ENCODE measurements at places on chromosomes 7 and 10.
A peak's percentile ranks its signal among the peaks of the same experiment; 100 is the strongest.

DNA sequence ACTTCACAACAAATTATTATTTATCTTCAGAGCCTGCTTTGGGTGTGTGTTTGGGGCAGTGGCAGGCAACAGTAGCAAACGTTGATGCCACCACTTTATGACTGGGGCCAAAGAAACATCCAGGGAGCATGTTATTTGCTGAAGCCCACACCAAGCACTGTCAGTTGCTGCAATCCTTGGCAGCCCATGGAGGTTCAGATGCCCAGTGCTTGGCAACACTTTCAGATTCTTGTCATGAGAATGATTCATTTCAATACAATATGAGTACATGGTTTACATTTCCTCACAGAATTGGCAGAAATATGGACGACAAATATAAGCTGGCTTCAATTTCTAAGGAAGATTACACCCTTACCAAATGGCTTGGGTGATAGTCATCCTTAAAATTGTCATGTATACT lies 46.5 kb upstream of the GLI3 start:
- DNase-seq: no peak

- DNase-seq: no peak
These were observed 11.2 kb upstream of the TSPAN14 start for GRCh38 chr10:80442879-80443278.

- DNase-seq: peak; percentile 28
These were observed at the start of gene MARVELD1 for GRCh38 chr10:97713339-97713825. MARVELD1 (plus strand) TSS chr10:97713730; CDS start chr10:97713877, 147 bp downstream.

DNA sequence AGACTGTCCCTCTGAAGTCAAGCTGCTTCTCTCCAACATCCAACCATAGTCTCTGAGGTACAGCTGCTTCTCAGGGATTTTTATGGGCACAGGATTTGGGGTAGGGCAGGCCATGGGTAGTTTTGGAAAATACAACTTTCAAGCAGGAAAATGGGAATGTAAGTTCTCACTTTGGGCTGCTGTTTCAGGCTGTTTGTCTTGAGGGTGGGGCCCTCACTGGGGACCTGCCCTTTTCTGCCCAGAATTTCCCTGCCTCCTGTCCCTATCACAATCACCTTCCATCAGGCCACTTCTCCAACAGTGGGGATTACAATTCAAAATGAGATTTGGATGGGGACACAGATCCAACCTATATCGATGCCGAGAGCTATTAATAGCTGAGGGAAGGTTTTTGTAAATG lies 24.5 kb downstream of the SSMEM1 start:
- DNase-seq: no peak

GRCh38 chr10:84563868-84564267 lies 235.5 kb downstream of the CCSER2 start:
- DNase-seq: peak; percentile 63

- peak; percentile 50 for DNase-seq
These were observed 86.1 kb downstream of the FAM107B start for GRCh38 chr10:14688606-14689005.

- DNase-seq: no peak
These were observed 158.6 kb upstream of the PITRM1 start for GRCh38 chr10:3331187-3331586.

- peak; percentile 79 for DNase-seq
These were observed 99.9 kb downstream of the CUBN start for GRCh38 chr10:17029581-17030271.

DNA sequence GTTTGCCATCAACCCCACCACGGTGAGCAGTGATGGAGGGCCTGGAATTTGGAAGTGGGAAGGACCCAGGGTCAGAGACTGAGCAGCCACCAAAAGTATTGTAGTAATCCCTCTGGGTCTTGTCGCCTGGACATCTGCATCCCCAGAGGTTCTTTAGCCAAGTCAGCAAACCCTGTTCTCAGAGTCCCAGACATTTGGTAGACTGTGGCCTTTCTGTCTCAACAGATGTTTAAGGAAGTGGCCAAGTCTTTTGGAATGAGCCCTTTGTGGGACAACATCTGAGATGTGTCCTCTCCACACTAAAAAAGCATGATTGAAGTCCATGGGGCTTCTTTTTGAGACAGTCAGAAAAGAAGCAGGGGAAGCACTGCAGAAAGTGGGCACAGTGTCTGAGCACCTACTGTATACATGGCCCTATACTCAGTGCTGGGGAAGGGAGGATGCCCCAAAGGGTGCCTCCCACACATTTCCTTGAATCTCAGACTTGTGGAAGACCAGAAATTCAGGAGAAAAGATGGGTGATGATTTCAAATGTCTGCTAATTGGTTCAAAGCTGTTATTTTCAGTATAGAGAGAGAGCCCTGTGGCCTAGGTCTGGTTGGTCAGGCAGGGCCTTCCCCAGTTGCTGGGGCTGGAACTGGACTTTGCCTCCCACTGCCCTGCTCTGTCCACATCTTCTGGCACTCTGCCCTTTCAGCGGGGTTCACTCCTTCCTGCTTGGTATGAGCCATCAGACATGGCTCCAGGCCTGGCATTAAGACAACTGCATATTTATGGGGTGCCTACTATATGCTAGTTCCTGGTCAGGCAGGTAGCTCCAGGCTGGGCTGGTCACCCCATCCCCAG lies 26.5 kb upstream of the VSIR start:
- peak; percentile 14 for DNase-seq

DNA sequence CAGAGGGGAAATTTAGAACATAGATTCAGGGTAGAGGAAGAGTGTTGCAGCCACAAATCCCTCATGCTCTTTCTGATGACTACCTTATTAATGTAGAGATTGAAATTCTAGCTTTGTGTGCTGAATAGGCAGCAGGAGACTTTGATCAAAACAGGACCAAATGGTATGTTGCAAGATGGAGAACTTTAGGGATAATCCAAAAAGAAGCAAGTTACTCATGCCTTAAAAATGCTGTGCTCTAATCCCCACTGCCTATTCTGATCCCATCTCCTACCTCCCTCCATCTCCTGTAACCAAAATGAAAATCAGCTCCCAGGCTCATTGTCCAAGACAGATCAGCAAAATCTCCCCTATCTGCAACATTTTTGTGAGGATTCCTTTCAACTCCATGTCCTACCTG lies 31.3 kb downstream of the CH25H start:
- no peak for DNase-seq

DNA sequence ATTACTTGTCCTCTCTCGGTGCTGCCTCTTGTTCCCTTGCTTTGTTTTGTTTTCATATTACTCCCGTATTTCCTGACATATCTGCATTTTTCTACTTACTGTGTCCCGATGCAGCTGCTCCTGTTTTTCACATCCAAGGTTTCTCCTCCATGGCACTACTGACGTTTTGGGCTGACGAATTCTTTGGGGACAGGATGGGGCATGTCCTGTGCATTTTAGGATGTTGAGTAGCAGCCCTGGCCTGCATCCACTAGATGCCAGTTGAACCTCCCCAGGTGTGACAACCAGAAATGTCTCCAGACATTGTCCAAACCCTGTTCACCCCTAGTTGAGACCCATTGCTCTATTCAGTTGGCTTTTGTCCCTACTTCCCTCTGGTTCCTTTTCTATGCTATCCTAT lies 12.4 kb downstream of the ZNF789 start:
- no peak for DNase-seq

DNA sequence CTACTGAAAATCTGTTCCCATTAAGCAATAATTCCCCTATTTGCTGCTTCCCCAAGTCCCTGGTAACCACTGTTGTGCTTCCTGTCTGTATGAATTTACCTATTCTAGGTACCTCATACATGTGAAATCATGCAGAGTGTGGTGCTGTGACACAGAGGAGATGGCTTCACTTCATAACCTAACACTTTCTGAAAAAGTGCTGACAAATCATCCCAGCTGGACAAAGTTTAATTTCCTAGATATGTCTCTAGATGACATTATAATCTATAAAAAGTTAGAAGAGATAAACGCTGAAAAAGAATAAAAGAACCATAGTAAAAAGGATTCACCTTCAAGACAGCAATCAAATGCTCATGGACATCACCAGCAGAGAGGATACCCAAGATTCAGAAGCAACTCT lies 277.9 kb downstream of the SKIDA1 start:
- DNase-seq: no peak

- DNase-seq: no peak
These were observed 115.2 kb upstream of the PITRM1 start for GRCh38 chr10:3287572-3288445.

DNA sequence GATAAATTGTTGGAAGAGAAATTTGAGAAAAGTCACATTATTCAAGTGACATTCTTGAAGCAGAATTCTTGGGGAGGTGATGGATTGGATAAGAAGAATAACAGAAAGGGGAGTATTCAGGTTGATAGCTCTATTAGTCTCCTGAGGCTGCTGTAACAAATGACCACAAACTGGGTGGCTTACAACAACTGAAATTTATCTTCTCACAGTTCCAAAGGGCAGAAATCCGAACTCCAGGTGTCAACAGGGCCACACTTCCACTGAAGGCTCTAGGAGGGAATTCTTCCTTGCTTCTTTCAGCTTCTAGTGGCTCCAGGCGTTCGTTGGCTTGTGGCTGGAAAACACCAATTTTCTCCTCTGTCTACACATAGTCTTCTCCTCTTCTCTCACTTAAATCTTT lies 99.8 kb downstream of the TES start:
- DNase-seq: no peak

DNA sequence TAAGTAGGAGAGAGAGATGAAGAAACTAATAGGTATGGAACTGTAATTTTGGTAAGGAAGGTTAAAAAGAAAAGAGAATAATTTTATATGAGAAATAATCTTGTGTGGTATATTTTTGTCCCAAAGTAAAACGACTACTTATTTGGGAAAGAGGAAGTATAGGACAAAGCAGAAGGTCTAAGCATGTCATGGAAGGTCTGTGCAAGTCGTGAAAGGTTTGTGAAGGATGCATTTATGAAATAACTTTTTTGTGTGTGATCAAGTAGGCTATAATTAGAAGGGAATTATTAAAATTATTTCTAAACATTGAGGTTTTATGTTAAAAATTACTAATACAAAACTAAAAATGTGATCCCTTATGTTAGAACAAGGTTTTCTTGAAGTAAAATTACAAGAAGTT lies 63.3 kb downstream of the ZNF783 start:
- peak; percentile 25 for DNase-seq

DNA sequence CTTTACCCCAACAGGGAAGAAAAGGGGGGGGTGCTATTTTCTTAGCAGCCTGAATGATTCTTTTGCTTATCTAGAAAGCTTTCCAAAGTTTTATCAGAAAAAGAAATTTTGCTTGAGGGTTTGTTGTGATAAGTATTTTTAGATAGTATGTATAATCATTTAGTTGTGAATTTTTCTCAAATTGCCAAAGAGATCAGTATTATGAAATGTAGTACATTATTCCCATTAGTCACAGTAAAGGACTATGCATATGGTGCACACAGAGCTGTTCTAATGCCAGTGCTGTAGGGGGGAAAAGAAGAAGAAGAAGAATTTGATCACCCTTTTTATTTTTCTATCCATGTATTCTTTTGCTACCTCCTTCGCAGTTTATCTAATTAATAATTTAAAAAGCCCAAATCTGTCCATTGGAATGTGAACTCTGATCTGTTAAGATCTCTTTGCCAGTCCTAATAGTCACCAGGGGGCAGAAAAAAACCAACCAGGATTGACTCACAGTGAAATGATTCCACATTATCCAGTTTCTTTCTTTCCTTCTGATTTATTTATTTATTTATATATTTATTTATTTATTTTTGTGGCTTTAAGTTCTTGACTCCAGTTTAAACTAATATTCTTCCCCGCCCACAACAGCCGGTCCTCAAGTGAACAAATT lies 4.7 kb downstream of the RBM20 start:
- DNase-seq: no peak

DNA sequence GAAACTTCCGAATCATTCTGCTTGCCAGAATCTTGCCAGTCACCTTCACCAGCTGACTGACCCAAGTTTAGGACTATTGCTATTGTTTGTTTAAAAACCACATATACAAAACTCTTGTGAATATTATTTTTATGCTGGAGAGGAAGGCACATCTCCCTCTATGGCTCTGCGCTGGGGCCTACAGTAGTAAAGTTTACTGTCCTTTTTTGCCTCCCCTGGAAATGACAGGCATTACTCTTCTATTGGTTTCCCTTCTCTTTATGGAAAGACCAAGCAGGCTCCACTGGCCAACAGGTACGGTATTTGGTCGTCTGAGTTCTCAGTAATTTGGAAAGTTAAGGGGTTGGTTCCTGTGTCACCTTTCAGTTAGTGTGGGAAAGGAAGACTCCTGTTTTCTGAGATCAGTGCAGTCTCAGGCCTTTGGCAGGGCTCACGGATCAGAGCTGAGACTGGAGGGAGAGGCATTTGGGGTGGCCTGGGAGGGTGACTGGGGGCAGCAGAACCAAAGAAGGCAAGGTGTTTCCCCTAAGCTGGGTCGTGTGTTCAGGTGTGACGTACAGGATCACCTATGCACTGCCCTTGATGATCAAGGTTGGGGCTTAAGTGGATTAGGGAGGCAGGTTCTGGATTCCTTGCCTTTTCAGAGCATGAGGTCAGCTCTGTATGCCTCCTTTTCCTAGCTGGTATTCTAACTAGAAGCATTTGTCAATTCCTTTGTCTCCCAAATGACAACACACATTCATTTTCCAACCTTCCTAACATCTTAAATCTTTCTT lies 16.0 kb upstream of the KIF5B start:
- DNase-seq: no peak

DNA sequence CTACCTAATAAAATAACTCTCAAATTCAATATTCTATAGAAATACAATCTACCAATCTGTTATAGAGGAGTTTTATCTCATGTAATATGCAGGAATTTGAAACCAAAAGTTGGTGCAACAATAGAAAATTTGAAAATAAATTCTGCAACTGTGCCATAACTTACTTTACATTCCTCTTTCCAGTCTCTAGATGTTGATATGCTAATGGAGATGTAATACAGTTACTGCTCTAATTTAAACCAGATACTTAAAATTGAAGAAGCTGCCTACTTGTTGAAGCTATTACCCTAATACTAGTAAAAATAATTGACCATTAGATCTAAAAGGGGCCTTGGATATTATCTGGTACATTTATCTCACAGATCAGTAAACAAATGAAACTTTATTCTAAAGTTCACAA lies 1.4 kb downstream of the ENKUR start:
- no peak for DNase-seq

DNA sequence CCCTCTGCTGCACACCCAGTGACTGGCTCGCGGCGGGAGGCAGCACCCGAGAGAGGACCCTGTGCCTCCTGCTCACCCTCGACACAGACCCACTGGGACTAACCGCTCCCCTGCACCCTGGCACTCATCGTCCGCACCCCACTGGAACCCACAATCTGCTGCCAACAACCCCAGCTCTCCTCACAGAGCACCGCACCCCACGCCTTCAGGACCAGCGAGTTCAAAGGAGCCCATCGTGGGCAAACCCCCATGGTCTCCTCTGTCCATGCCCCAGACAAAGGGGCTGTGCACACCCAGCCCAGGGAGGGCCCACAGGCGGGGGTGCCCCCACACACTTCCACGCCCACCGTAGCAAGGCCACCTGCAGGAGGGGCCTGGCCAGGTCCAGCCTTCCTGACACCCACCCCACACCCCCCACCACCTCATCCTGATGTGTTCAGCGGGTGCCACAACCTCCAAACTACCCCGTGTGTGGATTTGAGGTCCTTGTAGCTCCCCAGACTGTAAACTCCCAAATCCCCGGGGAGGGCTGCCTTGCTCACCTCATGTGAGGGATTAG lies 14.0 kb downstream of the RASGEF1A start:
- no peak for DNase-seq
